Myocyte (in vitro differentiated cells): ENCODE measurements at places on chromosomes 5 and 9. TPM values are rescaled to one million over a fixed set of nuclear protein-coding genes. Genes with fewer than 3 reads are reported as not detected.
A peak's percentile ranks its signal among the peaks of the same experiment; 100 is the strongest.

CDH9 gene
- not detected in 2 replicates for total RNA-seq

GRCh38 chr9:86822006-86822801 is 125.1 kb downstream of the GAS1 start:
- DNase-seq: no peak

DNA sequence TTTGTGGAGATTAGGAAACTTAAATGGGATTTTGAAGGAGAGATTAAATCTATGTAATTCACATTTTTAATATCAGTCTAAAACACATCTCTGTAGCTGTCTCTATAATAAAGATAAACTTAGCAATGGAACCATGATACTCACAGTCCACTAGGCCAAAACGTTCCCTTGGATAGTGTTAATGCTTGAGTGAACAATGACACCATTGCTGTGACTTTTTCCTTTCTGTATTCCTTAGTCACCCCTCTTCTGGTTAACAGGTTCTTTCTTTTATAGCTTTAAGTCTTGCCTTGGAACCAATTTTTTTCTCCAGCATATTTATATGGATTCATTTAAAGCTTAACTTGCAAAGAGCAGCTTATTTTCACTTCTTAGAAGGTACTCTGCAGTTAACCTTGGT is 63.3 kb downstream of the INSL6 start:
- no peak for DNase-seq

GRCh38 chr5:112995764-112996618 is 19.4 kb downstream of the DCP2 start:
- DNase-seq: peak; percentile 82

DNA sequence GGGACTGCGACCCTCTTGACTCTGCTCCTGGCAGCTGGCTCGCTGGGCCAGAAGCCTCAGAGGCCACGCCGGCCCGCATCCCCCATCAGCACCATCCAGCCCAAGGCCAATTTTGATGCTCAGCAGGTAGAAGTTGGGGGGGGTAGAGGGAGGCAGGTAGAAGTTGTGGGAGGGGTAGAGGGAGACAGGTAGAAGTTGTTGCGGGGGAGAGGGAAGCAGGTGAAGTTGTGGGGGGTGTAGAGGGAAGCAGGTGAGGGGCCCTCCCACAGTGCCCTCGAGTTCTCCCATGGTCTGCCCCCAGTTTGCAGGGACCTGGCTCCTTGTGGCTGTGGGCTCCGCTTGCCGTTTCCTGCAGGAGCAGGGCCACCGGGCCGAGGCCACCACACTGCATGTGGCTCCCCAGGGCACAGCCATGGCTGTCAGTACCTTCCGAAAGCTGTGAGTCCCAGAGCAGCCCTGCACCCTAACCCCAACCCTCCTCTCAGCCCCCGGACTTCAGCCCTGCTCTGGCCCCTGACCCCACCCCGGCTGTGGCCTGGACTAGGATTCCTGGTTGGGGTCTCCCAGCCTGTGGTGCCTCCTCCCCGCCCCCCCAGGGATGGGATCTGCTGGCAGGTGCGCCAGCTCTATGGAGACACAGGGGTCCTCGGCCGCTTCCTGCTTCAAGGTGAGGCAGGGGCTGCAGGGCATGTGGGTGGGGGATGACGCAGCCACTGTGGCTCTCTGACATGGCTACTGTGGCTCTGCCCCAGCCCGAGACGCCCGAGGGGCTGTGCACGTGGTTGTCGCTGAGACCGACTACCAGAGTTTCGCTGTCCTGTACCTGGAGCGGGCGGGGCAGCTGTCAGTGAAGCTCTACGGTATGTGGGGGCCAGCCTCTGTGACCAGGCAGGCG is 537 bp downstream of the C8G start:
- DNase-seq: no peak

DNA sequence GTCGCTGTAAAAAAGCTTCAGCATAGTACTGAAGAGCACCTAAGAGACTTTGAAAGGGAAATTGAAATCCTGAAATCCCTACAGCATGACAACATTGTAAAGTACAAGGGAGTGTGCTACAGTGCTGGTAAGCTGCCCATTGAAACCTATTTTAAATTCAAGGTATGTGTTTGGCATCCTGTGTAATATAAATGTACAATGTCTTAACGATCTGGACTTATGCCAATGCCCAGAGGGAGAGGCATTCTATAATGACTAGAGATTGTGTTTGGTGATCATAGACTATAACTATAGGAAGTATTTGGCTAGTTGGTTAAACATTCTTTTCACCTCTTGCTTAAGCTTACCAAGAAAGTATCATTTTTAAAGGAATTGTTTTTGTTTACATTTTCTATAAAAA is 95.7 kb downstream of the INSL6 start:
- DNase-seq: no peak
